ENCODE measurements at places on chromosomes 16 and 17. TPM values are rescaled to one million over a fixed set of nuclear protein-coding genes. Genes with fewer than 3 reads are reported as not detected.

DNA sequence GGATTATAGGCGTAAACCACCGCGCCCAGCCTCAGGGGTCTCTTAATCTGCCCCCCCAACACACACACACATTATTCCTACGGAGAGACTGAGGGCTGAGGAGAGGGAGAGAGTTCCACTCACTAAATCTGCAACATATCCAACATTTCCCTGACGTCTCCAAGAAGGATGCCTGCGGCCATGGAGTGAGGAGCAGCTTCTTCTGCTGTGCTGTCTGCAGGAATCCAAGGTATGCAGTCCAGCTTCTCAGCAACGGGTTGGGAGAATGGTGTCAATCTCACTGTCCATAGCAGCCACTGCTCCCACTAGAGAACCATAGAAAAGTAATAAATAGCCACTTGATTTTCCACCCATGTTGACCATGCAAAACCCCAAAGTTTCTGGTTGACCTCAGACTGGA, 5.1 kb upstream of the PLXDC1 start:
- DNase-seq: no peak

DNA sequence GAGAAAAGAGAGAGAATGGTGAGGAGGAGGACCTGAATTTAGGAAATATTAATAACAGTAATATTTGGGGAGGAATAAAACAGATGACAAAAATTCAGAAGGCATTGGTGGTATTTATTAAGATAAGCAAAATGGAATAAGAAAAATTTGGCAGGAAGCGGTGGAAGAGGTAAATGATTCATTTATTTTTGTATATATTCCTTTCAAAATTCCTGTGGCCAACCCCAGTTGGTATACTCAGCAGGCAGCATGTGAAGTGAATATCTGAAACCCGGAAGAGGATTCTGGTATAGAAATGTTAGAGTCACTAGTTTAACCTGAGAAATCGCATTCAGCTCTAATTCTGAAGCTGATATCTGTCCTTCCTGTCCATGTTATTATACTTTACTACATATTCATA, 792.0 kb downstream of the KCNJ2 start:
- no peak for DNase-seq

GRCh38 chr17:63480192-63480784, 3.4 kb downstream of the ACE start:
- no peak for DNase-seq

DNA sequence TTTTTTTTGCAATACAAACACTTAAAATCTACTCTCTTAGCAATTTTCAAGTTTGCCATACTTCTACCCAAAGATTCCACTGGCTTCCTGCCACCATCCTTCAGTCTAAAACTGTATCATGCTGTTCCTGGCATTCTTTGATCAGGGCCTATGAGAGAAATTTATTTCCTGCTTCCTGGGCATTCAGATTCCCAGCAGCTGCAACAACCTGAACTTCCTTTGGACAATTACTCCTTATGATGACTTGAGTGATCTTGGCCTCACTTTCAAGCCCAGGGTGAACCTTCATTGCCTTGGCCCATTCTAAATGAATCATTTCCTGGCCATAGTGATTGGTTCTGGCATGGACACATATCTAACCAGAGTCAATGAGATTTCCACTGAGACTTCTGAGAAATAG, 18.0 kb upstream of the MON1B start:
- no peak for DNase-seq

GRCh38 chr17:21374441-21375161, 1.6 kb upstream of the KCNJ12 start:
- no peak for DNase-seq

DNA sequence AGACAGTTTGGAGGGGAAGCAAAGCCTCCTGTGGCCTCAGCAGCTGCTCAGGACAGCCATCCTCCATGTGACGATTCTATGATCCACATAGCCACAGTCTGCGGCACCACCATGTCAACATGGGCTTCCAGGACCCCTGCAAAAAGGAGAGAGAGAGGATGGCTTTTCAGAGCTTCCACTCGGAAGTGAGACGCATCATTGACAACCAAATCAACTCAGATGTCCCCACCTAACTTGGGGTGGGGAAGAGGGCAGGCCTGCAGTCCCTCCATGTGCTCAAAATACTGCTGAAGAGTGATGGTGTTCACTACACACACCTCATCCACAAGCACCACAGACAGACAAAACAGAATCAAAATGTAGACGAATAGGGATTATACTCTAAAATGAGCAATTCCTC, 5.9 kb upstream of the METTL16 start:
- no peak for DNase-seq

- no peak for DNase-seq
These were observed 140.6 kb upstream of the SOX9 start for GRCh38 chr17:71980171-71980570.

DNA sequence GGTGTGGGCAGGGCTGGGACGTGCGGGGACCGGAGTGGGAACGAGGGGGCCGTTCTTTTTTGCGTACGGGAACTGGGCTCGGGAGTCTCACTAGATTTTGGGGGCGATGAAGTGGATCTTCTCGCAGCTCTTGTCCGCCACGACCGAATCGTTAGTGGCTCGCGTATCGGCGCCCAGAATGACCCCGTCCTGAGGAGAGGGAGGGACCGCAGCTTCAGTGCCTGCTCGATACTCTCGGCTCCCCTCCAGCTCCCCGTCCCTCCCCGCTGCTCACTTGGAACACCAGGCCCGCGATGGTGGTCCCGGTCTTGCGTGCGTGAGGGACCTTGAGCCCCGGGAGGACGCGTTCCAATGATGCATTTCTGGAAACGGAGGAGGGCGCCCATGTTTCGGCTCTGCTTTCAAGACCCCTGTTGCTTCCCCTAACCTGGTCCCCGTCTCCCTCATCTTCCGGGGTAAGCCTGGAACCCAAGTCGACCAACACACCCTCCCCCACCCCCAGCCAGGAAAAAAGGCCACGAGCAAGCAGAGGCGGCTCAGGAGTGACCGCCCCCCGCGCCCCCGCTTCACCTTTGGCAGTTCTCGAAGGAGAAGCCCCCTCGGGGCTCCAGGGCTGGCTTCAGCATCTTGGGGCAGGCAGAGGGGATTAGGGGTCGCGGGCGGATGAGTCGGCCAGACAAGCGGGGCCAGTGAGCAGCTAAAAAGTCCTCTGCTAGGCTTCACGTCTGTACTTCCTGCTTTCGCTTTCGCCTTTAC, at the start of gene PSMB10:
TSS of gene PSMB10 (minus strand) at position 727 of the 756 bp plus-strand sequence. CDS start at position 626, 101 bp downstream.
- DNase-seq: peak; percentile 16

Gene CDK5R1
- 7.0 TPM for total RNA-seq
